DMS153 (cell line): ENCODE measurements at places on chromosomes 6 and 20.

DNA sequence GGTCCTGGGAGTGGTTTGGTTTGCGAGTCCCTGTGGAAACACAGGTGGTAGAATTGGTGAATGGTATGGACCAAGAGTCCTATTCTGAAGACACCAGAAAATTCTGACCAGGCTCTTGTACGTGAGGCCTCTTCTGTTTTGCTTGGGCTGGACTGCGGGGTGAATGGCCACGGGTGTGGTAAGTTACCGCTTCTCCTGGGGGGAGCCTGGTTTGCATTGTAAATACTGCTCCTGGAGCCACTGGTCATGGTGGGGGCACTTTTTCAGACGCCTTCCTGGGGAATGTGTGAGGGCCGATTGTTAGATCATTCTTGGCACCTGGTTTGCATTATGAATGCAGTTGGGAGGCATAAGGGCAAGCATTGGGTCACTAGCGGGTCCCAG is 25.4 kb upstream of the EPB41L1 start:
- no peak for DNase-seq

GRCh38 chr20:58431134-58431533 is 42.1 kb downstream of the VAPB start:
- DNase-seq = no peak

DNA sequence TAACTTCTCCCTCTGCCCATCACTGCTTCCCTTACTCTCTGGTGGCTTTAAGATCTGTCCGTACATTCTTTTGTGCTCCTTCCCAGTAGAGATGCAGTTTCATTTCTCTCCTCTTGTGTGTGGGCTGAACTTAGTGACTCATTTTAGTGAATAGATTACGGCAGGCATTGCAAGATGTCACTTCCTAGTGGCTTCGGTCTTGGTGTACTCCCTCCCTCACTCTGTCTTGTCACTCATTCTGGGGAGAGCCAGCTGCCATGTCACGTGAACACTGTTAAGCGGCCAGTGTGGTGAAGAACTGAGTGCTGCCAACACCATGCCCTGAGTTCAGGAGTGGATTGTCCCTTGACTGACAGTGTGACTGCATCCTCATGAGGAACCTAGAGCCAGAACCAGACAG is 115.9 kb downstream of the OTOR start:
- DNase-seq = no peak

GRCh38 chr20:528923-529604 is 14.5 kb downstream of the CSNK2A1 start:
- DNase-seq = no peak

DNA sequence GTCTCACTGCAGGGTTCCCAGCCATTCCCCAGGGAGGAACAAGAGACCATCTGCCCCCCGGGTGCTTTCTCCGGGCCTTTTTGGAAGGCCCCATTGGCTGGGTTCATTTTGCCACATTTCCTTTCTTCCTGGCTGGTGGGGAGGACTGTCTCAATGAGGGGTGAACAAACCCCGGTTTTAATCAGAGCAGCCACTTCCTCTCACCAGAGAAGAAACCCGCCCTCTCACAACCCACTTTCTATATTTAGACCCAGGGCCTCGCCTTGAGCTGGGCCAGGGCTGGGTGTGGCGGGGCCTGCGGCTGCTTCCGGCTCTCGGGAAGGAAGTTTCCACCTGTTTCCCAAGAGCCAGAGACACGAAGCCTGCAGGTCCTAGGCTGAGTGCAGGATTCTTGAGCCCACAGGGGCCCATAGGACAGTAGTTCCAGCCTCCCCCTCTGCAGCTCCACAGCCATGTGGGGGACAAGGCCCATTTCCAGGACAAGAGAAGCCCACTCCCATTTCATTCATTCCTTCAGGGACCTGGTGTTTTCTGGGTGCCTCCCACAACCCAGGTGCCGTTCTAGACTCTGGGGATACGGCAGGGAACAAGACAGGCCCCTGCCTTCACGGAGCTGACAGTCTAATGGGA is 41.8 kb downstream of the RBM38 start:
- no peak for DNase-seq

DNA sequence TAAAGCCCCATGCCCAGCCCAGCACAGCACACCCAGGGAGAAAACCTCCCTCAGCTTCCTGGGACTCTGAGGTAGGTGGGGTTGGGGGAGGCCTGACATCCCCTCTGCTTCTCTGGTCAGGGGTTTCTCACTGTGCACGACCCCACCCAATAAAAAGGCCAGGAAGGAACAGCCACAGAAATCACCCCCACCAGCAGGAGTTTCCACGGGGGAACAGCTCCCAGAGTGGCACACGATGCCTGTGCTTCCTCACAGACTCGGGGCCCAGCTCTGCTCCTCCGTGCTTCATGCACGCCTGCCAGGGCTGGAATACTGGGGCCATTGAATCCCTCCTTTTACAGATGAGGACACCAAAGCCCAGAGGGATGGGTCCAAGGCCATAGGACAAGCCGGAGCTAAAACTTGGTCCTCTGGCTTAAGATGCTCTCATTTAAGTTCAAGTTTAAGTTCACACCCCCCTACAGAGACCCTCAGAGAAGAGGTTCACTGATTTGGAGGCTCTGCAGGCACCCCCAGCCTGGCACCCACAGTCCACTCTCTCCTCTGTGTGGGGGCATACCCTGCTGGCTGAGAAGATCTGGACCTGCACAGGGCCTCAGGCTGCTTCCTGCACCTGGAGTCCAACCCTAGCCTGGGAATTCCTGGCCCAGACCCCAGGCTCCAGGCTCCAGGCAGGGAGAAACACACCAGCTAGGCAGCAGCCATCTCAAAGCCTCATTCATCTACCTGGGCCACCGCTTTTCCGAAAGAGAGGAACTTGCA is 14.3 kb downstream of the ACSS1 start:
- DNase-seq = no peak

DNA sequence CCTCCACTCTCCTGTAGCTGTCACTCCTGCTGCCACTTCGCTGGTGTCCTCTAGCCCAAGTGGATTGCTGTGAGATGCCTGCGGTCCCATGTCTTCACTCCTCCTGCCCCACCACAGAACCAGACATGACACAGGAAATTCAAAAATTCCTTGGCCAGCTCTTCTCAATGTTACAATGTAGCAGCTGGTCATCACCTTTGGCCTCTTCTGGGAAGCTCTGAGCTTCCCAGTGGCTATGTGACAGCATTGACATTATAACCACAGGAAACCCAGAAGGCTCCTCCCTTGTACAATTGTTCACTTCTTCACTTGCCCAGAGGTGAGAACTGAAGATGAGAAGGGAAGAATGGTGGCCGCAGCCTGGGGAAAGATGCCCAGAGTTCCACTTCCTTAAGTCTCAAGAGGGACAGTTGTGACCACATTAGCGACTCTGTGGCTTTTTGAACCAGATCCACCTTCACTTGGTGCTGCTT is 76.1 kb upstream of the NAA20 start:
- DNase-seq = no peak

DNA sequence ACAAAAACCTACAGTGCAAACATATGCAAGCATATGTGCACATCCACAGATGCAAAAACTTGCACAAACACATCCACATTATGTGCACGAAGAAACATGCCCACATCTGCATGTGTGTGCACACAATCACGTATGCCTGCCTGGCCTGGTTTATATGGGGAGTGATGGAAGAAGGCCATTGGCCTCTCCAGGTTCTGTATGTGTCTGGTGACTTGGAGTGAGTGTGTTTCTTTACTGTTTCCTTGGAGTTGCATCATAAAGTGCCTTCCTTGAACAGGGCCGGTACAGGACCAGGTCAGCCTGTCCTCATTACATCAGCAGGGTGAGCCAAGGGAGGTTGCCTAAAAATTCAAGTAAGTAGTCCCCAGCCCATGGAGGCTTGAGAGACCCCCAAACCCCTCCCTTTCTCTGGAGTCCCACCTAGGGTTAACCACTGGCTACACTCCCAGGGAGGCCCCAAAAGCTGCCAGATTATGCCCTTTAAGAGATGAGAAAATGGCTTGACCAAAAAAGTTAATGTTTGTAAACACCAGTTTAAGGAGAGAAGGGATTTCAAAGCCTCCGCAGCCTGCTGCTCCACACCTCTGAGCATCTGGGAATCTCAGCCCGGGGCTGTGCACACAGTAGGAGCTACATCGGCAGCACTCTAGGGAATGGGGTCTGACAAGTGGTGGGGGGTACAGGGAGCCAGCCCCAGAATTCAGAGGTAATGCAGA is 140.8 kb downstream of the VEGFA start:
- DNase-seq = no peak

DNA sequence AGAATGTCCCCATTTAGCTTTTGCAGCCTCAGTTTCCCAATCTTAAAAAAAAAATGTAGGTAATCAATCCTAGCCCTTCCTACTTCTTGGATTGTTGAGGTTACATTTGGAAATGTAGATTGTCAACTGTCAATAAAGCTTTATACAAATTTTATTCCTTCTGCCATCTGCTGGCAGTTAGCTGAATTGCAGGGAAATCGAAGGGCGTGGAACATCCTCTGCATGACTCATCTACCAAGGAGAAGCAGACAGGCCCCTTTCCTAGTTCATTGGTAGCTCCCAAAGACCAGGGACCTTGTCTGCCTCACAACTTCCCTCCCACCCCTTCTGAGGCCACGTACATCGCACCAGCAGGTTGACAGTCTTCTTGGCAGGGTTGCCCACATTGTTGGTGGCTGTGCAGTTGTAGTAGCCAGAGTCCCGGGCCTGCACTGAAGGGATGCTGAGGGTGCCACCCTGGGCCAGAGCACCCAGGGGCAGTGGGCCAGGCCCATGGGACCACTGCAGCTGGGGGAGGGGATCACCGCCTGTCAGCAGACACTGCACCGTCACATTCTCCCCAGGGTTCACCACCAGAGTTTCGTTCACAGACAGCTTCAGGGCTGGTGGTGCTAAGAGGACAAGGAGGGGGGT is 43.6 kb downstream of the MDGA1 start:
- DNase-seq = no peak

GRCh38 chr6:5704708-5705107 is 302.0 kb downstream of the NRN1 start:
- DNase-seq = no peak

DNA sequence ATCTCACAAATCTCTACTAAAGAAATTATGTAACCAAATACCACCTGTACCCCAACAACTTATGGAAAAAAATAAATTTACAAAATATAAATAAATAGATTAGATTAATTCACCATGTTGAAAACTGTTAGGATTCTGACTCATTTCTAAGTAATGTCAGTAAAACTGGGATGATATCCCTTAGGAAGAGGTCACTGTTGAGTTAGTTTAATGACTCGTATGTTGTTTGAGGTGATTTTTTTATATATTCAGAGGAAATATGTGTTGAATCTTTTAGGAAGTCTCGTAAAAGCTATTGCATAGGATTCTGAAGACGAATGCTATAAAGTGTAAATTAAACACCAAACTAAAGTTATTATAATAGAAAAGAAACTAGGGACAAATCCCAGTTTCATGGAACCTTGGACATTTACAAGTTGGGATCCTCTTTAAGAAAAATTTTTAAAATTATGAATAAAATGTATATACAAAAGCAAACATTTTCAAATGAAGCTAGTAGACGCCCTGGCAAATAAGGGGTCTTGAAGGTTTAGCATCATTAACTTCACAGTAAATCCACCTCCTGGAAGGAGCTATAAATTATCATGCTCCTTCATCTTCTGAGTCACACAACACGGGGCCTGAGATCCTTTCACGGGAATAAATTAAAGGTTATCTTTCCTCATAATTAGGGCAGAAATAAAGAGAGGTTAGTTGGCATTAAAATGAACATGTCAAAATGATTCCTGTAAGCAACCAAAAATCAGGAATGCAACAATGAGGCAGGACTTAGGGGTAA is 37.0 kb upstream of the POU3F2 start:
- DNase-seq = no peak

DNA sequence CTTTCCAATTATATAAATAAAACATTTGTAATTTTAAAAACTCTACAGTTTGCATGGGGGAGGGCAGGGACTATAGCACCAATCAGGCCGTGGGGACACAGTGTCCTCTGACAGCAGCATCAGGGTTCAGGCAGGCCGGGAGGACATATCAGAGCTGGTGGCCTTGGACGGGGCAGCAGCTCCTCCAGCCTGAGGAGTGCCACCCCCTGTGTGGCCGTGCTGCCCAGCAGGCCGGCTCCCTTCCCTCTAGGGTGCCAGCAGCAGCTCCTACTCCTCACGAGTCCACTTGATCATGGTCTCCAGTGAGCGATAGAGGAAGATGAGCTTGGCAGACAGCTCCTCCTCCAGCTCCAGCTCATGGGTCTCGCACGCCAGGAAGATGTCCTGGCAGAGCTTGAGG is 144.0 kb upstream of the PHACTR3 start:
- DNase-seq = no peak

- no peak for DNase-seq
Observed at GRCh38 chr6:8075185-8075584, 11.0 kb upstream of the BLOC1S5 start.

- no peak for DNase-seq
Observed at GRCh38 chr20:37413023-37413334, 67.0 kb downstream of the SRC start.

DNA sequence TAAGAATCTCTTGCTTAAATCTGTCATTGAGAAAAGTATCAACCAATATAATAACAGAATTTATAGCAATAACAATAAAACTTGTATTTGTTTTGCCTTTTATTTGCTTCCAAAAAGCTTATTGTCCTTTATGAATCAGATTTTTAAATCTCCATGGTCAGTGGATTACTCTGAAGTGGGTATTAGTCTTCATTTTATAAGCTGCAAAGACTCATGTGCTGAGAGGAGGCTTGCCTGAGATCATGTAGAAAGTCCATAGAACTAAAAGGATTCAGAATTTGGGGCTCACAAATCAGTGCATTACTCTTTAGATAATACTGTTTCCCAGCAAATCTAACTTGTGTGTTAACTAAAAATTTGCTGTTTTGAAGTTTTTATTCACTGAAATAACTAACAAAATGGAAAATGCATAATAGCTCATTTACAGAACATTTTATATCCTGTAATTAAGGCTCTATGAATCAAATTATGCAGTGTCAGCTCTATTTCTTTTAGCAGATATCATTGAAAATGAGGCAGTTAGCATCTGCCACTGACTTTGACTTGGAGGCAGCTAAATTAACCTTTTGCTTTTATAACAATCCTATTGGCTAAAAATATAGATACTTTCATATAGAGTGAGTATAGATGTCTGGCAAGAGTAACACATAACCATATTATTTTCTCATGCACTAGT is 781.1 kb upstream of the CITED2 start:
- no peak for DNase-seq

- no peak for DNase-seq
Observed at GRCh38 chr6:20746024-20746423, 211.8 kb downstream of the CDKAL1 start.

GRCh38 chr20:60765821-60766403 is 486.1 kb upstream of the CDH4 start:
- DNase-seq = peak; percentile 10

GRCh38 chr6:12351672-12352071 is 61.5 kb downstream of the EDN1 start:
- DNase-seq = no peak

- DNase-seq = peak; percentile 59
Observed at GRCh38 chr6:113587078-113587699, 270.0 kb upstream of the MARCKS start.

- DNase-seq = no peak
Observed at GRCh38 chr6:72151742-72152141, 265.4 kb downstream of the RIMS1 start.
